SHP77 (cell line): ENCODE measurements at places on chromosomes 4 and X.

GRCh38 chr4:96521046-96521536, 681.2 kb downstream of the PDHA2 start:
- DNase-seq: no peak

- no peak for DNase-seq
These were observed 258.8 kb upstream of the GNPDA2 start for GRCh38 chr4:44985152-44985551.

DNA sequence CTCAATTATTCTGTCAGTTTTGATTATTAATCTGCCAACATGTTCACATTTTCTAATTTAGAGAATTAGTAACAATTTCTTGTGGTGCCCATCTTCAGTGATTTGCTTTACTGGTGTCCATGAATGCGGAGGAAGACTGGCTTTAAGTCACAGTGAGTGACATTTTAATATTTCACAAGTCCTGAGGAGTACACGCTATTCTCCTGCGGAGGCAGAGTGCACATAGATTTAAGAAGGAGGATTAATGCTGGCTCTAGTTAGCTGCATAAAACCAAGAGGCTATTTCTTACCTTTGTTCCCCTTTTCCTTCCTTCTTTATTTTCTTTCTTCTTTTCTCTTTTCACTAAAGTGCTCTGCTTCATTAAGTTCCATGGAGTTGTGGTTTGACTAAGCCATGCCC, 495.2 kb upstream of the IGFBP7 start:
- no peak for DNase-seq

GRCh38 chr4:174628191-174628590, 105.9 kb upstream of the HPGD start:
- DNase-seq: no peak

DNA sequence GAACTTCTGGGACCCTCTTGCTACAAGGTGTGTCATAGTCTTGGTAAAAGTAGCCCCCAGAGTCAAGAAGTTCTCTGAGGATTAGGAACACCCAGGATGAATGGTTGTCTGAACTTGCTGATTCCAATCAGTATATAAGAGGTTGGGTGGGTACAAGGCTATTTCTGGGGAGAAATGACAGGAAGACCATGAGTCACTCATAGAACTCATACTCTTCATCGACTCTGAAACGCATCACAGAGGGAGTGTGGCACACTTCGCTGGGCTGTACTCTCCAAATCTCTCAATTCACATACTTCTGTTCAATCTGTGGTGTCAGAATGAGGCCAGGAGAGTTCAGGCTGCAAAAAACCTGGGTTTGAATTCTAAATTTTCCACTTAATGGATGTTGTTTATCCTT, 193.2 kb upstream of the LEF1 start:
- DNase-seq: no peak

- no peak for DNase-seq
These were observed 237.0 kb downstream of the IDS start for GRCh38 chrX:149267878-149268813.

DNA sequence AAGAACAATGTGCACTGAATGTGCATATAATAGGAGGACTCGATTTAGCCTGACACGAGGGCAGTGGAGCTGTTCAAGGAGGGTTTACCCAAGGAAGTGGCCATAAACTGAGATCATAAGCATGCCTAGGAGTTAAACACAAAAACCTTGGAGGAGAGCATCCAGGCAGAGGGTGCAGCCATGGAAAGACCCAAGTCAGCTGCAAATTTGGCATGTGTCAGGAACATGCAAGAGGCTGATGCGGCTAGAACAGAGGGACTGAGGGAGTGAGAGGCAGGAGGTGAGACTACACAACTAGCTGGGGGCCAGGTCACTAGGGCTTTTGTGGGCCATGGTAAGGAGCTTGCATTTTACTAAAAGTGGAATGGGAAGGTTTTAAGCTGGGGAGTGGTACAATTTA, 55.6 kb downstream of the PRPS1 start:
- no peak for DNase-seq

DNA sequence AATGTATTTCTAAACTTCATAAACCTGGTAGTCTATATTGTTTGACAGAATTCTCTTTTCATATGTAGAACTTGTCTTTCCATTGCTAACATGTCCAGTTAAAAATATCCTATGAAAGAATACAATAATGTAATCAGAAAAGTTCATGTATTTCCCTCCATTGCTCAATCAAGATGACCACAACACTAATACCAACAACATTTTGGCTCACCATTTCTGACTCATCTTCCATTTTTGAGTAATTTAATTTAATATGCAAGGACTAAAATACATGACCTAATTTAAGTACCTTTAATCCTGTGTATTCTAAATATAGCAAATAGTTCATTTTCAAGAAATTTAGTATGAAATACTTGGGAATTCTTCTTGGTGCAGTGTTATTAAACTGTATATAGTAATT, 239.5 kb upstream of the GPC4 start:
- DNase-seq: no peak

- DNase-seq: no peak
These were observed 188.4 kb downstream of the WDFY3 start for GRCh38 chr4:84778041-84778440.

DNA sequence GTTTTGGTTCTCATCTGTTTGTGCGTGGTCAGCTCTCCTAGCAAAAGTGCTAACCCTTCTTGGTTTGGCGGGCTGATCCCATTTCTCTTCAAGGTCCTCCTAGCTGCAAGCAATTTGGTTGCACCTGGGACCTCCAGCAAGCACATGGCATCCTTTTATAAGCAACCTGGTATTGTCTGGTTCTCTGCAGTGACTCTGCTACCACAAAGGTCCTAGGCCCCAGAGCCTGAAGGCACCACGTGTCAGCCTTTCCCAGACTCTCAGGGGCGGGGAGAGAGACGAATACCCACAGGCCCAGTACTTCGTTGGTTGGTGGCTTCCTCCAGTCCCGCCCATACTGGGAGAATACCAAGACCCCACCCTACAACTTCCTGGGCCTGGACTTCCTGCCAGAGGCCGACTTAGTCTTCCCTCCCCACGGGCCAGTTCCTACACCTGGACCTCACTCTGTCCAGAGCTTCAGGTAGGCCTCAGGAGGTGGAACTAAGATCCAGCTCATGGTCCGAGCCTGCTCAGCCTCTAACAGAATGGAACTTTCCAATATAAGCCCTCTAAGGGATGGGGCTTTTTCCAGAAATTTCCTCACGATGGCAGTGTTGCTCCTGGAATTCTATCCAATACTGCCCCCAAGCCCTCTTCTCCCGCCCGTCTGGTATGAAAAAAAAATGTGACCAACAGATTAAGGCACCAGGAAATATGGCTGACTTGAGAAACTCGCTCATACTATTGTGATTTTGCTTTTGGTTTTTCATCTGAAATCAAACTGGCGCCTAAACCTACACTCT, 192.5 kb upstream of the STK26 start:
- peak; percentile 86 for DNase-seq

GRCh38 chr4:78653655-78654054, 102.1 kb downstream of the ANXA3 start:
- peak; percentile 4 for DNase-seq

- DNase-seq: no peak
These were observed 54.6 kb downstream of the AMOT start for GRCh38 chrX:112786076-112786475.

DNA sequence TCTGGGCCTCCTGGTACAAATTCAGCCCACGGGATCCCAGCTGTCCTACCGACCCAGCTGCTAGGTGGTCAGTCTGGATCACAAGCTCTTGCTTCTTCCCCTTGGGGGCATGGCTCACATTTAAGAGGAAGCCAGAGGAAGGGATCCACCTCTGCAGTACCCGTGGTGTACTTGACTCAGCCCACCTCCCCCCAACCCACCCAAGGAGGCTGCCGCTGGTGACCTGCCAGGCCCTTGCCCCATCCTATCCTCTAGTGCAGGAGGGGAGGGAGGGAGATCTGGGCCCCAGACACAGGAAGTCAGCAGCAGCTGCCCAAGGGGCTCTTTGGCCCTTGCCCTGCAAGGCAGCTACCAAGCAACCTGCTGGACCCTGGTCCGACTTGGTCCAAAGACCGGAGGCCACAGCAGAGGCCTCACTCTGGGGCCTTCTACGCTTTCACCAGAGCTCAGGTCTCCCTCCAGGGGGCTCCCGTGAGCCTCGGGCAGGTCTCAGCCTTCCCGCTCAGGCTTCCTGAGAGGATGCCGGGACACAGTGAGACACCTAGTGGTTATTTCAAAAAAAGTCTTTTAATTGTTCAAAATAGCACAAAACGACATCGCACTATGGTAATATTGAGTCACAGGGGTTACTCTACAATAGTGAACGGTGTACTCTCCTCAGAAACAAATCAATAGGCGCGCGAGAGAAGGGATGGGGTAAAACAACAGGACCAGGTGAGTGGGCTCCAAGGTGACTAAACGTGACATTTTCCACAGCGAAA, 2.7 kb upstream of the RENBP start:
- DNase-seq: peak; percentile 36

- no peak for DNase-seq
These were observed 517.5 kb upstream of the GRIA3 start for GRCh38 chrX:122666601-122667000.

DNA sequence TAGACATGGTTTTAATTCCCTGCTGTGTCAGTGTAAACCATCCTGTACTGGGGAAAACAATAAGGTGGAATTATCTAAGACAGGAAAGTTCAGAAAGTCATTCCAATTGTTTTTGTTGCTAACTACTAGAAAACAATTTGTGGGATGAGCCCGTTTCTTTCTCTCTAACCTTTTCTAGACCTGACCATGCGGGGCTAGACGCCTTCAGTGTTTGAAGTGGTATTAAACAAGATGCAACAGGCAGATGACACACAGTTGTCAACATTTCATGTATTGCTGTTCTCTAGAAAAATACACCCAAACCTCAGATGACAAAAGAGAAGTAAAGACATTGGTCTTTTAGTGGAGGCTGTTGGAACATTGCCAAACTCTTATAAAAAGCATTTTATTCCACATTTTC, 105.7 kb downstream of the FRAS1 start:
- DNase-seq: no peak

DNA sequence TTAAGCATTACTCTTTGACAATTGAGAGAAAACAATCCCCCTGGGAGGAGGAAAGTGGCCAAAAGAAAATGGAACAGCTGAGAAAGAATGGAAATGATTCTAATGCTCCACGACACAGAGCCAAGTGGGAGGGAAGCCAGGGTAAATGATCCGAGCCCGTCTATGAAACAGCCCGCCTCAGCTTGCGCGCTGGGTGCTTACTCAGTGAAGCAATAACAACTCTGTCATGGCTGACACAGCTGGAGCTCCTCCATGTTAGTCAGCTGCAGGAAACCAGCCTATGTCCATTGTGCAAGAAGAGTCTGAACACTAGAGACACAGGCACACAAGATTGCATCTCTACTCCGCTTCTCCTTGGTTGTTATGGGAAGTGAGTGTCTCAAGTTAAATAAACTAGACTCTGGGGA, 19.3 kb downstream of the NOA1 start:
- peak; percentile 69 for DNase-seq

GRCh38 chrX:114675365-114675764, 91.5 kb downstream of the HTR2C start:
- DNase-seq: no peak

- no peak for DNase-seq
These were observed 118.6 kb downstream of the LRBA start for GRCh38 chr4:150896497-150896896.

- no peak for DNase-seq
These were observed 394.9 kb upstream of the PABPC5 start for GRCh38 chrX:91039777-91040176.

- no peak for DNase-seq
These were observed 444.2 kb downstream of the IDS start for GRCh38 chrX:149060921-149061320.

- no peak for DNase-seq
These were observed 899.2 kb downstream of the PDHA2 start for GRCh38 chr4:96739101-96739500.

- no peak for DNase-seq
These were observed 84.8 kb downstream of the CHIC1 start for GRCh38 chrX:73647632-73648322.

DNA sequence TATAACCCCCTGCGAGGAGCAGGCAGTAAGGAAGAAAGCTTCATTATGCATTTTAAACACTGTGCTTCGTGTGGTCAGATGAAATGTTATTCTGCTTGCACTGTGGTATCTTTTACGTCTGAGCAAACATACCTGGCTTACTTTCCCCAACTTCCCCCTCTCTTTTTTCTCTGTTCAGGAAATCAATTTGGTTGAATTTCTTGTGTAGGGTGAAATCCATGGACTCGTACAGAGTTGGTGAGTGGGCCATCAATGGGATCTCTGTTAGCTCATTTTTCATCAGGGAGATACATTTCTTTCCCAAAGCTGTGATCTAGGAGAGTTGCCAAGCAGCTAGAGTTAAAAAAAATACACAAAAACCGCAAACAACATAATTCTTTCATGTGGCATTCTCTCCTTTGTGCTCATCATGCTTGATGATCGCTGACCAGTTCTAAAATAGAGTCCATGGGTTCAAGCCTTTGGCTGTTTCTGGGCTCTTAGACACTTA, 98.5 kb downstream of the FRAS1 start:
- DNase-seq: no peak

DNA sequence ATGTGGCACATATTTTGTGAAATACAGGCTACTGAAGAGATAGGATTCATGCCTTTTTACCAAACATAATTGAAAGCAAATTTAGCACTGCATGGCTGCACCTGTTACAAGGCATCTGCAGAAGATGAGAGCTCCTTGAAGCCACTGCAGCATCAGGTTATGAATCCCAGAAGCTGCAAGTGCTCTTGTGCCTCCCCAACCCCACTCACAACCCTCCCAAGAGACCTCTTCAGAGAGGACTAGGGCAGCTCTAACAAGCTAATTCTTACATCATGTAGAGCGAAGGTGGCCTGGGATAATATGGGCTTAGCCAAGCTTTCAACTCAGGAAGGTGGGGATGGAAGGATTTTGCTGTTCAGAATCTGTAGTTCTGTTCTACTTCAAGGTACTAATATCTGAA, 27.2 kb downstream of the MFAP3L start:
- no peak for DNase-seq

GRCh38 chrX:39888730-39889129, 209.0 kb downstream of the BCOR start:
- no peak for DNase-seq

- no peak for DNase-seq
These were observed 44.1 kb downstream of the NAA11 start for GRCh38 chr4:79281566-79282359.

- DNase-seq: no peak
These were observed 145.2 kb upstream of the SFRP2 start for GRCh38 chr4:153933915-153934687.

DNA sequence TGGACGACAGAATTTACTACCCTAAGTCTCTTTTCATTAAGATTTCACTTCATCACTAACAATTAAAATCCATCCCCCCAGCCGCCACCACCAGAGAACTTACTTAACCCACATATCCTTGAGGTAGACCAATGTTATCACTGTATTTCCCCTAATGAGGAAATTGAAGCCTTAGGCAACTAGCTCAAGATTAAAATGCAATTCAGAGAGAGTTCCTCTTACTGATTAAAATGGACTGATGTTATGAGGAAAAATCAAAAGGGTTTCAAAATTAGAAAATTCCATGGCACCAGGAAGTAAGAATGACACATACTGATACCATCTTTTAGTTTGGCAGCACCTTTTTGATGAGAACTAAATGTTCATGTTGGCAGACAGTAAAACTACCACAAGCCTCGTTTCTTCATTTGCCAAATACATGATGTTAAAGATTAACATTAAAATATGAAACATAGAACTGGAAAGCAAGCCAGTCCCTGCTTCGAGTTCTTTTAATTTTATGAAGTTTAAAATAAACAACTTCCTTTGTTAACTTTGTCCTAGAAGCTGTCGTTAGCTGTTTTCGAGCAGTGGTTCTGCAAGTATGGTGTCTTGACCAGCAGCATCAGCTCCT, 69.3 kb upstream of the CCDC160 start:
- no peak for DNase-seq

- DNase-seq: no peak
These were observed 32.9 kb downstream of the CHM start for GRCh38 chrX:86014421-86014820.
